Endothelial cell of coronary artery (primary cell): ENCODE measurements at places on chromosomes 2 and 18. TPM values are rescaled to one million over a fixed set of nuclear protein-coding genes. Genes with fewer than 3 reads are reported as not detected.

The PLB1 gene
- 0.36 and 0.38 TPM in 2 replicates for total RNA-seq

The SOWAHC gene
- 2.6 and 5.2 TPM in 2 replicates for total RNA-seq

The SYT4 gene
- not detected in 2 replicates for total RNA-seq

The ASXL3 gene
- 0.18 TPM in 1 of 2 replicates, not detected in the other for total RNA-seq

The HRH4 gene
- total RNA-seq: not detected in 2 replicates

The EVX2 gene
- not detected in 2 replicates for total RNA-seq

The REG1A gene
- not detected in 2 replicates for total RNA-seq

The DSG2 gene
- total RNA-seq: under 0.01 TPM in 2 replicates

The SPP2 gene
- not detected in 2 replicates for total RNA-seq

The OSR1 gene
- 1.8 TPM in 1 of 2 replicates, not detected in the other for total RNA-seq

The SERPINB4 gene
- total RNA-seq: not detected in 2 replicates

The REG3G gene
- not detected in 2 replicates for total RNA-seq

The CTAGE1 gene
- 0.09 TPM in 1 of 2 replicates, not detected in the other for total RNA-seq

The RESP18 gene
- not detected in 2 replicates for total RNA-seq

The APLF gene
- 4.1 and 6.5 TPM in 2 replicates for total RNA-seq

The RGPD3 gene
- 0.09 and 0.19 TPM in 2 replicates for total RNA-seq

The PPP4R3B gene
- 43.8 and 48.4 TPM in 2 replicates for total RNA-seq

The HOXD10 gene
- not detected in 2 replicates for total RNA-seq

The CRYGC gene
- total RNA-seq: not detected in 2 replicates
